Stimulated activated CD4-positive, alpha-beta T cell treated with anti-CD3 and anti-CD28 coated beads, TNF-alpha, amount 100 ng/mL, for 48 hours (primary cell): ENCODE measurements at places on chromosomes 1 and 21.

- DNase-seq: no peak
Observed at GRCh38 chr1:165174491-165174890, 182.0 kb downstream of the LMX1A start.

GRCh38 chr1:90192408-90192807, 197.5 kb downstream of the ZNF326 start:
- DNase-seq: no peak

- no peak for DNase-seq
Observed at GRCh38 chr1:13808729-13809131, 108.7 kb downstream of the PRDM2 start.

- no peak for DNase-seq
Observed at GRCh38 chr1:217910791-217911320, 279.7 kb downstream of the SPATA17 start.

DNA sequence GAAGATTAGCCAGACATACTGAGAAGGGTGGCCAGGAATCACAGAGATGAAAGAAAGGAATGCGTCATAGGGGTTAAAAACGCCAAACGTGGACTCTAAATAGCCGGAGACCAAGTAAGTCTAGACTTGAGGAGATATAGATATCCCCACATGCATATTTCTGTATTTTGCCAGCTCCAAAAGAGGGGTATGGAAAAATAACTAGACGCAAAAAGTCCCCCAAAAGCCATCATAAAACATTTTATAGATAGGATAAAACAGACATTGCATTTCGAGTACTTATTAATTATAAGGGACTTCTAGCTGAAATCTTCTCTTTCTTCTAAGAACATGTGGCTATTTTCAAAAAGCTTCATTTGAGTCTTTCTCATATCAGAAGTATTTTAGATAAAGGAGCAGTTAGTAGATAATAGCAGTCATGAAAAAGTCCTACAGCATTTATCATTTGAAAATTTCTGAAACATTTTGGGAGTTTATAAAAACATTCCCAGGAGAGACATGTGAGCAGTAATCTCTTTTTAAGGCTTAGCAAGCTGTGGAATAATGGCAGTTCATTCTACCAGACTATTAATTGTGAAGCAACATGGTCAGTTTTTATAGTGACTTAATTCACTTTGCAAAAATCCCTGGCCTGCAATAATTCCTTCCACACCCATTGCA, 6.1 kb downstream of the KIF26B start:
- DNase-seq: no peak

- DNase-seq: no peak
Observed at GRCh38 chr1:231192620-231193163, 30.8 kb downstream of the TRIM67 start.

DNA sequence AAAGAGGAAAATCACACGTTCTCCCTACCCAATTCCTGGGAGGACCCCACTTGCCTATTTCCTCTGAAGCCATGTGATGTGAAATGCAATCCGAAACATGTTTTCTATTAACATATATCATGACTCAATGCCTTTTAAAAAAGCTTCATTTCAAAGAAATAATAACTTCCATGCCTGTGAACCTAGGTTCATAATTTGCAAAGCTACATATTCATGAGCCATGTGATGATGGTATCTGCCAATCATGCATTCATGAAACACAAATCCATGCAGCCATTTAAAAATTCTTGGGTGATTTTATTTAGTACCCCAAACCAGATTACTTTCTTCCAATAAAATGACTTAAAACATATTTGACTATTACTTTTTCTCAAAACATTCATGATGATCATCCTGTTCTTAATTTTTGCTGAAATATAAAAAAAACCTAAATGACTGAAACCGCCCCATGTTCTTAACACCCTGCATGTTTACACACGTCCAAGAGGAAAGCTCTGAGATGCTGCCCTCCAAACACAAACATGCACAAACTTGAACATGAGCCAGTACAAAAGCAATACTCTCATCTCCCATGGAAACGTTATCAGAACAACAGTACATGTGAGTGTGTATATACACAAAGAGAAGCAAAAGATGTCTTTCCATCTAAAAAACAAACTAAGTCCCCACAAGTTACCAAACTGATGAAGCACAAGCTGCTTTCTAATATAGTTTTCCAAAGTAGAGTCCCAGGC, 140.1 kb downstream of the TGFBR3 start:
- DNase-seq: no peak

- no peak for DNase-seq
Observed at GRCh38 chr1:203089651-203090045, 3.8 kb upstream of the MYOG start.

GRCh38 chr1:94819945-94820746, at the start of gene SLC44A3:
Gene SLC44A3, plus strand, starts transcription at chr1:94820357. Its CDS starts 95 bp downstream, at chr1:94820452.
- no peak for DNase-seq

- DNase-seq: no peak
Observed at GRCh38 chr21:42530167-42530518, 16.5 kb downstream of the SLC37A1 start.

GRCh38 chr1:248807067-248807737, 18.5 kb downstream of the SH3BP5L start:
- DNase-seq: peak; percentile 48

DNA sequence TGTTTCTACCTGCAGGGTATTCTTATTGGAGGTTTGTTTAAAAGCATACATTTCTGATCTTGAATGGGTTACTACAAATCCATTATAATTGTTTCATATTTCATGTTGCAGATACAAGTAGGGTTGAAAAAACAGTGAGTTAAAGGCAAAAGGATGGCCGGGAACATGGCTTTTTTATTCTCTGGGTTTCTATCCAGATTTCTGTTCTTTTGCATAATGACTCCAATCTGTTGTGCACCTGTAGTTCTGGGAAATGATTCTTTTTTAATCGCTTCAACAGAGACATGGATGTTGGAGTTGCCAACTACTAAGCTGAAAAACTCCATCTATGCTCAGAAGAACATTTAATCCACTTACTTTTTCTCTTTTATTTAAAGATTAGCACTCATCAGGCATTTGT, 2.7 kb upstream of the ADAMTS1 start:
- DNase-seq: no peak

DNA sequence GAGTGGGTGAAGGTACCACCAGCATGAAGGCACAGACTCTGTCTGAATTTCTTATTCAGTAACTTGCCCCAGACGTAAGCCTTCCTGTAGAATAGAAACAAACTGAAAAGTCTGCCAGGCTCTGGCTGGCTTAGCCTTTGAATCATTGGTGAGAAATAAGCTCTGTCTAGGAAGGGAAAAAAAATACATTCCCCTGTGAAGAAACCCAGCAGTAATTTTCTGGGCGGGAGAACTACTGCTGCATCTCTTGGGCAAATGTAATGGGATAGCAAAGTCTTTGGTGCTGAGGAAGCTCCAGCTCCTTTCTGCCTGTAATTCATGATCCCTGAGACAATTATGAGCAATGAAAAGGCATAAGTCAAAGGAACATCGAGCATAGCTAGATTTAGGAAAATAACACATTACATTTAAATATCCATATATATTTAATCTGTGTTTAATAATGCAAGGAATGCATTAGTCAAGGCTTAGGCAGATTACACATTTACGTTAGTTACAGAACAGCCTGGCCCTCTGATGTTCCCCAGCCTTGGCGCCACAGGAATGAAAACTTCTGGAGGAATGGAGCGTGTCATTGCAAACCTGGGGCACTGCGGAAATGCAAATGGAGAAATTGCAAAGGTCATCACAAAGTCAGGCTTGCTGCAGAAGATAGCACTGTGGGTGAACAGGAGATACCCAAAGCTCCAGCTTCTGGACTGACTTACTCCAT, 216.3 kb upstream of the CAMK1G start:
- no peak for DNase-seq

DNA sequence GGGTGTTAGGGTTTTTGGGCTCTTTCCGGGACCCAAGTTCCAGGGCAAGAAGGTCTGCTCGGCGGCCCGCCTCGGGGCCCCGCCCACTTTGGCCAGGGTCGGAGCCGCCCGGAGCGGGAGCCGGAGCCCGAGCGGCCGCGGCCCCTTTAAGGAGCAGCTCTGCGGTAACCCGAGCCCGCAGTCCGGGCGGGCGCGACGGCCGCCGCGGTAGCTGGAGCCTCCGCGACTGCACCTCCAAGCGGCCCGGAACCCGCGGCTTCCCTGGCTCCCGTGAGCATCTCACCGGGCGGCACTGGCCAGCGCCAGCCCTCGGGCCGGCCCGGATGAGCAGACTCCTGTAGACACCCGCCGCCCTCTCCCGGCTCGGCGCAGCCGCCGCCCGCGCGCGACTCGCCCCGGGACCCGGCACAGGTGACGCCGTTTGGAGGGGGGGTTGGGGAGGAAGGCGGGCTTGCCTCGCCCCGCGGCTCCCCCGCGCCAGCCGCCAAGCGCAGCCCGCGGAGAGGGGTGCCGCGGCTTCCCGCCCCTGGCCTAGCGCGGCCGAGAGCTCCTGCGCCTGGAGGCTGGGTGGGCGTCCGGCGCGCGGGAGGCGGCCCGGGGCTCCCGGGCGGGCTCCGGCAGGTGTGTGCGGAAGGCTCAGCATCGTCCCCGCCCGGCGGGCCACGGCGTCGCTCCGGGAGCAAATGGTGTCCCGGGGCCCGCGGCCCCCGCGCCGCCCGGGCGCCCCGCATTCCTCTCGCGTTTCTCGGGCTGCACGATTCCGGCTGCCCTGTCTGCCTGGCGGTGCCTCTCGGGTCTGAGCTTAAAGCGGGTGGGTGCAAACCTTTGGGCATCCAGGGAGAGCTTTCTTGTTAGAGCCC, at the start of gene TLCD4:
Gene TLCD4, plus strand, starts transcription at position 149 of the 860 bp plus-strand sequence. CDS start 26,547 bp downstream, outside the sequence.
- no peak for DNase-seq

- no peak for DNase-seq
Observed at GRCh38 chr1:203058676-203058935, 27.2 kb downstream of the MYOG start.

GRCh38 chr1:47211796-47212269, 20.2 kb downstream of the TAL1 start:
- no peak for DNase-seq

- no peak for DNase-seq
Observed at GRCh38 chr1:98931128-98931835, 73.4 kb downstream of the PLPPR5 start.

DNA sequence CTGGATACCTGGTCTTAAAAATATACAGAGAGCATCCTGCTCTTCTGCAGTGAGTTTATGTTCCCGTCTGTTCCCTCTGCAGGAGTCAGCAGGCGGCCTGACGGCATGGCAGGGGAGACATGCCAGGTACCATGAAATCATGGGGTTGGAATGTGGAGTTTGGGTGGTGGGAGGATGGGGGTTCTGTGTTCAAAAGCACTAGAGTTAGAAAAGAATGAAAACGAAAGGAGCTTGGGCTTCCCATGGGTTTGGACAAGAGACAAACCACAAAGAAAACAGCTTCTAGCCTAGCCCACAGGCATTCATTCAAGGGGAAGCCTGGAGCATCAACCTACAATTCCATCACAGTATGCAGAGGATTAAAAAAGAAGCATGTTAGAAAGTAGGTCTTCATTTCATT, 59.9 kb downstream of the WARS2 start:
- DNase-seq: no peak

GRCh38 chr1:172321451-172321850, 99.0 kb upstream of the C1orf105 start:
- no peak for DNase-seq

- no peak for DNase-seq
Observed at GRCh38 chr1:225524570-225524969, 96.7 kb upstream of the LBR start.

- DNase-seq: no peak
Observed at GRCh38 chr1:18200918-18201317, 93.3 kb downstream of the IGSF21 start.

DNA sequence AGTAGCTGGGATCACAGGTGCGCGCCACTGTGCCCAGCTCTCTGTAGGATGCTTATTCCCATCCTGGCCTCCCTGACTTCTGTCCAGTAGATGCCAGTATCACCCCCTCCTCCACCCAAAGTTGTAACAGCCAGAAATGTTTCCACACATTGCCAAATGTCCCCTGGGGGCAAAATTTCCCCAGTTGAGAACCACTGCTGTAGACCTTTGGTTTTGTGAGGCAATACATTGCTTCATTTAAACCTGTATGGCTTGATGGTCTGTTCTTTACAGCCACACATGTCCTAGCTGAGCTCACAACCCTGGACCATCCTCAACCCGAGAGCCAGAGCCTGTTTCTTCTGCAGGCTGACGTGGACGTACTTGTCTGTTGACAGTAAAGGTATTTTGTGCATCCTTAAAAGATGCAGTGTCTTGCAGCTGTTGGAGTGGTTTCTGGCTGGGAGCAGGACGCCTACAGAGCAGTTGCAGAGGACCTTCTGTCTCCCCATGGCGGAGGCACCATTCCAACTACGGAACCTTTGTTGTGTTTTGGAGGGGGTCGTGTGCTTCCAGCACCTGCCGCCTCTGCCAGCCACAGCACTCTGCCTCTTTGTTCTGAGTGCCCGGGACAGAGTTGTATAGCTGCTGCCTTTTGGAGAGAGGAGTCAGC, 26.6 kb downstream of the DOP1B start:
- DNase-seq: no peak

DNA sequence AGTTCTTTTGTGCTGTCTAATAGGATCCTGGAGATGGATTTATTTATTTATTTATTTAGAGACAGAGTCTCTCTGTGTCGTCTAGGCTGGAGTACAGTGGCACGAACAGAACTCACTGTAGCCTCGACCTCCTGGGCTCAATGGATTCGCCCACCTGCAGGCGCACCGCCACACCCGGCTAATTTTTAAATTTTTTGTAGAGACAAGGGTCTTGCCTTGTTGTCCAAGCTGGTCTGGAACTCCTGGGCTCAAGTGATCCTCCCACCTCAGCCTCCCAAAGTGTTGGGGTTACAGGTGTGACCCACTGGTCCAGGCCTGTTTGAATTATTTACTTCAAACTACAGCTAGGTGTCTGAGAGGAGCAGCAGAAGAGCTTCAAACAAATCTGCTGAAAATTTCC, 9.6 kb upstream of the SPEN start:
- no peak for DNase-seq

DNA sequence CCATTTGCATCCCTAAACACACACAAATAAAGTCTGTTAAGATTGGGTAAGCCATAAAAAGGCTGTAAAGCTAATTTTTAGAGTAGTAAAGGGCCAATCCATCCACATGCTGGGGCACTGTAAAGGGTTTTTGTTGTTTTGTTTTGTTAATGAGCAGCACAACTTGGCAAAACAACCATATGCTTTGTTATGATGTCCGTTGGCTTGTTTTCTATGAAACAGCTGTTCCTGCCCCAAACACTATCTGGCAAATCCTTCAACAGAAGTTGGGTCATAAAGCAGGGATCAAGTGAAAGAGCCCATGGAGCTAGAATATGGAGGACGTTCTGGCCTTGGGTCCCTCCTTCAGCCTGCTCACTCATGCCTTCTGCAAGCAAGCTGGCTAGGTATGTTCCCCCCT, 183.6 kb downstream of the APP start:
- no peak for DNase-seq

- no peak for DNase-seq
Observed at GRCh38 chr21:34520764-34521508, 8.9 kb upstream of the KCNE1 start.

- DNase-seq: peak; percentile 9
Observed at GRCh38 chr1:151165281-151165737, 393 bp downstream of the LYSMD1 start.

DNA sequence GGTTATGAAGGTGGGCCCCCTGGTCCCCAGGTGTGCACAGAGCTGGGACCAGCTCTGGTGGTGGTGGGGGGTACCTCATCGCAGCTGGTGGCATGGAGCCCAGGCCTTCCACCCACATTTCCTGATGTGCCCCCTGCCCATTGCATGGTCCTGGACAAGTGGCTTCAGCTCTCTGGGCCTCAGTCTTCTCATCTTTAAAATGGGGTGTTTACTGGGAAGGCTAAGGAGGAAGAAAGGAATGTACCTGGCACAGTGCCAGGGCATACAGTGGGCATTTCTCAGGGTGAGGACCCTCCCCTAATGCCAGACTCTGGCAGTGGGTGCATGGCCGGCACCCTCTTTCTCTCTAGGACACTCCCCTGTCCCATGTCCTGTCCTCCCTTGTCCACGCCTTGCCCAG, 7.5 kb downstream of the CLCNKB start:
- DNase-seq: no peak

- no peak for DNase-seq
Observed at GRCh38 chr1:40592107-40592803, 60.8 kb downstream of the ZNF684 start.
